ENCODE measurements at places on chromosomes 13 and 19. TPM values are rescaled to one million over a fixed set of nuclear protein-coding genes. Genes with fewer than 3 reads are reported as not detected.

DNA sequence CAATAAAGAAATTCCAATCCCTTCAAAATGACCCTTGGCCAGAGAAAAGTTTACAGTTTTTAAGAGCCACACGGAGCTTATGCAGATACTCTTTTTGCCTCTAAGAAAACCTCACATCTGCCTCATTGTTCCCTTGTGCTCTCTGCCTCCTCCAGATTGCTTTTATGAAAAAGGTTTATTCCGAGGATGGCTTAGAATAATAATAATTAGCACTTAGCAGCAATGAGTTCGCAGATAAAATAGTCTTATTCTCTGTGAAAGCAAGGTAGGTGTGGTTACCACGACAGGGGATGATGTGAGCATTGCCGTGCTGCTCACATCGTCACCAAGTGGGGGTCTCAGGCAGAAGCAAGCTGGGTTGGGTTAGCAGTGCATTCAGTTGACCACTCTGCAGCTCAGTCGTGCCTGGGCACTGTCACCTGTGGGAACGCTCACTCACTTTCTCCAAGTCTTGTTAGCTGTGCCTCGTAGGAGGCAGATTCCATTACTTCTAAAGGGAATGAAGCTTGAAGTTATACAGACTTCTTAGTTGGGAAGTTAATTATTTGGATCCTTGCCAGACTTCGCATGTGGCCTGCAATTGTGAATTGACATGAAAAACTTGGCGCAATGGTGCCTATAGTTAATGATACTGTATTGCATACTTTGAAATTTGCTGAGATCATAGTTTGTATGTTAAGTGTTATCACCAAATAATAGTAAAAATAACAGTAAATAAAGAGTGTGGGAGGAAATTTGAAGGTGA lies 157.2 kb downstream of the MYO16 start:
- DNase-seq: no peak

DNA sequence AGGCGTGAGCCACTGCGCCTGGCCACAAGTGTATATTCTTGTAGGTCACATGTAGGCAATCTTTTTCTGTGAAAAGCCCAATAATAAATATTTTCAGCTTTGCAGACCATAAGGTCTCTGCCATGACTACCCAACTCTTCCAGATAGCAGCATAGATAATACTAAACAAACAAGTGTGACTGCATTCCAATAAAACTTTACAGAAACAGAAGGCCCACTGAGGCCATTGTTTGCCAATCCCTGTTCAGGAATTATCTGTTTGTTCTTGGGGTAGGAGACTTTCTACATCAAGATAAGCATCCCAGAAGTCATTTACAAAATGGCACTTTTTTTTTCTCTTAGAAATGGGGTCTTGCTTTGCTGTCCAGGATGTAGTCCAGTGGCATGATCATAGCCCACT lies 2.8 kb upstream of the ZNF329 start:
- DNase-seq: no peak

DNA sequence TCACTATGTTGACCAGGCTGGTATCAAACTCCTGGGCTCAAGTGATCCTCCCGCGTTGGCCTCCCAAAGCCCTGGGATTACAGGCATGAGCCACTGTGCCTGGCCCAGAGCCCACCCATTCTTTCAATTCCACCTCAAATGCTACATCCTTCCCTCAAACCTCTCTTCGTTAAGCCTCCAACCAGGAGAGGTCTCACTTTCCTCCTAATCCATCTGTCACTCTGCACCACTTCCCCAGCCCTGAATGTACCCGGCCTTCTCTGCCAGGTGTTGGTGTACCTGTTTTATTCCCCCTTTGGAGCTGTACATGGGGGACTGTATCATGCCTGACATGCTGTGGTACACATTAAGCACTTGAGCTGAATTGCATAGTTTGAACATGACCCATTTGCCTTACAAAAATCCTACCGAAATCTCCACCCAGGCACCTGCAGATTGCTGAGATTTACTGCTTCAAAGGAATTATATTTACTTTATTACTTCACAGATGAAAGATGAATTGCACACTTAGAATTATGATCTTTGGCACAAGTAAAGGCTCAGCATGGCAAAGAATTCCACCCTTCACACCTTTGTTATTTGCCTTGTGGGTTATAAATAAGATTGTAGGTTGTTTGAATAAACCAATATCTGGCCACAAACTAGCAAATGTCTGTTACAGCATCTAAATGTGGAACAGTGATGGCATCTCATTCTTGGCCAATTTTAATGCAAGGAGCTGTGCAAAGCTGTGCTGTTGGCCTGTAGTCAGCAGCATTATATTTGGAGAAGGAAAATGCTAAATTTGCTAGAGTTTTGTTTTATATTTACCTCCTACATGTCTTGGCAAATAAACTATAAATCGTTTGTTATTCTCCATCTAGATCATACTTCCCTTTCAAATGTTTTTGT lies 15.6 kb upstream of the WASF3 start:
- no peak for DNase-seq

GRCh38 chr19:48493718-48494401 lies 17.8 kb downstream of the LMTK3 start:
- DNase-seq: no peak

KLC3 gene
- total RNA-seq: not detected

DNA sequence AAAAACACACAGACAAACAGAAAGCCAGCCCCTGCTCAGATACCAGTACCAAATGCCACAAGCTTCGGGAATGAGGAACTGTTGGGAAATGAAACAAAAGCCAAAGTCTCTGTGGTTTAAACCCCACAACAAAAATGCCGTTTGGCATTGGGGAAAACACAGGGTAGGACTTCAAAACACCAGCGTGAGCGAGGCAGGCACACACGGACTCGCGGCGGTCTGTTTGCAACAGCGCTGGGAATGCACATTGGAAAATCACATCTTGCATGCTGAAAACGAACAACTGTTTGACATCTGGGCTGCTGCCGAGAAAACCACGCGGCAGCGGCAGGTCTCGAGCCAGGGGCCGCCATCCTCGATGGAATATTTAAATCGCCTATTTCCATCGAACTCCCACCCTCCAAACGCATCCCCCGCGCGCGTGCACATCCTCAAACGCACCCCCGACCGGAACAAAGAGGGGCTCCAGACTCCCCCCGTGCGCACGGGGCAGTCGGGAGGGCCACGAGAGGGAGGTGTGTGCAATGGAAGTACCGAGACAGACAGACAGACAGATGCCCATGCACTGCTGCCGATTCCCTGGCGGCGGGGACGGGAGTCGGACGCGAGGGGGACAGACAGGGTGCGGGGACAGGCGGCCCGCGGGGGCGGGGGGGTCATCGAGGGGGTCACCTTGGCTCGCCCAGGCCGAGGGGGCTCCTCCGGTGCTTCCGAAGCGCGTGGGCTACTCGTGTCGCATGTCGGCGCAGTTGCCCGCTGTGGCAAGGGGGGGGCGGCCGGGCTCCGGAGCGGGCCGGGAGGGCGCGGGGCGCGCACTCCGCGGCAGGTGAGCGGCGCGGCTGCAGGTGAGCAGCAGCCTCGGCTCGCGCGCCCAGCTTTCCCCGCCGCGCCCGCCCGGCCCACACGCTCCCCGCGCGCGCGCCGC lies at the start of gene GPR12:
Gene GPR12, minus strand, starts transcription at position 880 of the 925 bp plus-strand sequence. CDS start 959 bp downstream, outside the sequence.
- DNase-seq: no peak

DNA sequence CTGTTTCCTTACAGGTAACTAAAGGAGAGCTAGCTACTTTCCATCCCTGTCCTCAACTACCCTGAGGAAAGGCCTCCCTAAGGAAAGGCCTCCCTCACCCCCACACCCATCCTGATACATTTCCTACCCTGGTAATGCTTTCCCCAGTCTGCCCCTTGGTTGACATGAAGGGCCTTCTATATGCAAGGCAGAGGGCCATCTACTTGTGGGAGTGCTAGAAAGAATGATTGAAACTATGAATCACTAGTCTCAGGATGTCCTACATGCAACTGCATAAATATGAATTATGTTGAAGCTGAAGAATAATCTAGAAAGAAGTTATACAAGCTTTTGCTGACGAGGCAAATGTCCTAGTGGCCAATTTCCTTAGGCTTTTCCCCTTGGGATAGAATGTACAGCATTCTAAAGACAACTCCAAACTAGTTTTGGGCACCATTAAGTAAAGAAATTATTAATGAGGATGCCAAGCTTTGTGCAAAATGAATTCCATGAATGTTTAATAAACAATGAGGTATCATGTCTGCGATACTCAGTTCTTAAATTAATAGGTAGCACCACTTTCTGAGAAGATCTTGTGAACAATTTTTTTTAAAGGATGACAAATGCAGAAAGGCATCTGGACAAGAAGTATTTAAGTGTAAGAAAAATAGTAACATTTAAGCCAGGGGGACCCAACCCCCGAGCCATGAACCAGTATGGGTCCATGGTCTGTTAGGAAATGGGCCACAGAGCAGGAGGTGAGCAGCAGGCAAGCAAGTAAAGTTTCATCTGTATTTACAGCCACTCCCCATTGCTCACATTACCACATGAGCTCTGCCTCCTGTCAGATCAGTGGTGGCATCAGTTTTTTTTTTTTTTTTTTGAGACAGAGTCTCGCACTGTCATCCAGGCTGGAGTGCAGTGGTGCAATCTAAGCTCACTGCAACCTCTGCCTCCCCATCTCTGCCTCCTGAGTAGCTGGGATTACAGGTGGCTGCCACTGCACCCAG lies 223.0 kb downstream of the LHFPL6 start:
- DNase-seq: no peak

SLC7A9 gene
- 0.18 TPM for total RNA-seq

CYP2S1 gene
- total RNA-seq: 0.60 TPM

ZNF570 gene
- 2.8 TPM for total RNA-seq

SLITRK6 gene
- total RNA-seq: not detected

CYP4F12 gene
- total RNA-seq: not detected

DNA sequence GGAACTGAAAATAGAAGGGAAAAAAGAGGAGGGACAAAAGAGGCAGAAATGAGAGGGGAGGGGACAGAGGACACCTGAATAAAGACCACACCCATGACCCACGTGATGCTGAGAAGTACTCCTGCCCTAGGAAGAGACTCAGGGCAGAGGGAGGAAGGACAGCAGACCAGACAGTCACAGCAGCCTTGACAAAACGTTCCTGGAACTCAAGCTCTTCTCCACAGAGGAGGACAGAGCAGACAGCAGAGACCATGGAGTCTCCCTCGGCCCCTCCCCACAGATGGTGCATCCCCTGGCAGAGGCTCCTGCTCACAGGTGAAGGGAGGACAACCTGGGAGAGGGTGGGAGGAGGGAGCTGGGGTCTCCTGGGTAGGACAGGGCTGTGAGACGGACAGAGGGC lies at the start of gene CEACAM5:
Gene CEACAM5, plus strand, starts transcription at position 146 of the 400 bp plus-strand sequence. Its CDS starts 106 bp downstream, at position 252.
- no peak for DNase-seq

LILRA5 gene
- total RNA-seq: not detected

- no peak for DNase-seq
These were observed 99.3 kb downstream of the WDFY2 start for GRCh38 chr13:51683597-51683996.

DNA sequence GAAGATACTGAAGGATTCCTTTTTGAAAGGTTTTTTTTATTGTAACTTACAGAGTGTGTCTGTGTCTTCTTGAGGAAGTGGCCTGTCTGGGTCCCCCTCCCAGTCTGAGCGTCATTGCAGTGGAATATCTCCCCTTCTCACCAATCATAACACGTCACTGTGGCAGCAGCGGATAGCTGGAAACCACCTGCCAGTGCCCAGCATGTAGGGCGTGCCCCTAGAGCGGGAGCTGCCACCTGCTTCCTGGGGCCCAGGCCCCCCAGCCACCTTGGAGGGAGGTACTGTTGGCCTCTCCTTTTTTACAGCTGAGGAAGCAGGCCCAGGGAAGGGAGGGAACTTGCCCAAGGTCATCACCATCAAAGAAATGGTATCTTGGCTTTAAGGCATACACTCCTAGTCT lies 4.6 kb upstream of the DNM2 start:
- no peak for DNase-seq

- DNase-seq: no peak
These were observed 114.9 kb downstream of the PTPRS start for GRCh38 chr19:5225486-5226345.

FGF21 gene
- not detected for total RNA-seq

- no peak for DNase-seq
These were observed 960 bp downstream of the PPFIA3 start for GRCh38 chr19:49120325-49120683.

DNA sequence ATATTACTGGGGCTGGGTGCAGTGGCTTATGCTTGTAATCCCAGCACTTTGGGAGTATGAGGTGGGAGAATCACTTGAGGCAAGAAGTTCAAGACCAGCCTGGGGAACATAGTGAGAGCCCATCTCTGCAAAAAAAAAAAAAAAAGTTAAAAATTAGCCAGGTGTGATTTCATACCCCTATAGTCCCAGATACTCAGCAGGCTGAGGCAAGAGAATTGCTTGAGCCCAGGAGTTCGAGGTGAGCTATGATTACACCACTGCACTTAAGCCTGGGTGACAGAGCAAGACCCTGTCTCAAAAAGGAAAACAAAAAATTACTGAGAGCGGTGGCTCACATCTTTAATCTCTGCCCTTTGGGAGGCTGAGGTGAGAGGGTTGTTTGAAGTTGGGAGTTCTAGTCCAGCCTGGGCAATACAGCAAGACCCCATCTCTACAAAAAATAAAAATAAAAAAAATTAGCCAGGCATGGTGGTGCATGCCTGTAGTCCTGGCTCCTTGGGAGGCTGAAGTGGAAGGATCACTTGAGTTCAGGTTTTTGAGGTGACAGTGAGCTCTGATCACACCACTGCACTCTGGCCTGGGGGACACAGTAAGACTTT lies 87.5 kb downstream of the ZMYM2 start:
- no peak for DNase-seq

DNA sequence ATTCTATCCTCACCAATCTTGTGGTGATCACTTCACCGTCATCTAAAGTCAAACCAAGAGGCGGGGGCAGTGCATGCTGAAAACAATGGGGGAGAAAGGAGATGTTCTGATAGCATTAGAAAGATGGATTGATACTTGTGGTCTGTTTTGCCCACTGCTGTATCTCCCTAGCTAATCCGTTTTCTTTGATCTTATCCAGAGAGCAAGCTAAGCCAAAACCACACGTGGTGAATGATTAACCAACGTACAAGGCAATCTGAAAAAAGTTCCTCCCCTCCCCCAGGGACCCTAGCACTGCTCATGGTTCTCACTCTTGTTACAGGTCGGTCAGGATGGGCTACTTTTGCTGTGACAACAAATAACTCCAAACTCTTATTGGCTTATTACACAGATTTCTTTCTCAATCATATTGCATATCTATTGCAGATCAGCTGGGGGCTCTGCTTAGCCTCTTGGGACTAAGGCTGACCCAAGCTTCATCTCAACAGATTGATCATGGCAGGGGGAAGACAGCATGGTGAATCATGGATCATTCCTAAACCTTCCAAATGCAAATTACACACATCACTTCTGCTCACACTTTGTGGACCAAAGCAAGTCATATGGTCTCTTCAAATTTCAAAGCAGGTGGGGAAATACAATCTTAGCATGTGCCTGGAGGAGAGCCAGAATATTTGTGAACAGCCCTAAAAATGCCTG lies 11.9 kb upstream of the C13orf42 start:
- no peak for DNase-seq

- DNase-seq: no peak
These were observed 31.2 kb upstream of the ANKRD10 start for GRCh38 chr13:110945928-110946570.

GRCh38 chr13:51534041-51534817 lies 50.0 kb upstream of the WDFY2 start:
- peak; percentile 46 for DNase-seq

GRCh38 chr13:86438034-86438433 lies 638.8 kb upstream of the SLITRK6 start:
- no peak for DNase-seq

GRCh38 chr13:83796364-83796763 lies 85.9 kb downstream of the SLITRK1 start:
- no peak for DNase-seq

NLRP4 gene
- not detected for total RNA-seq

GRCh38 chr13:35496006-35496405 lies 19.5 kb upstream of the MAB21L1 start:
- DNase-seq: no peak

- DNase-seq: no peak
These were observed 1023.5 kb downstream of the PCDH17 start for GRCh38 chr13:58655086-58655485.
